ENCODE measurements at places on chromosomes 5 and 9.

DNA sequence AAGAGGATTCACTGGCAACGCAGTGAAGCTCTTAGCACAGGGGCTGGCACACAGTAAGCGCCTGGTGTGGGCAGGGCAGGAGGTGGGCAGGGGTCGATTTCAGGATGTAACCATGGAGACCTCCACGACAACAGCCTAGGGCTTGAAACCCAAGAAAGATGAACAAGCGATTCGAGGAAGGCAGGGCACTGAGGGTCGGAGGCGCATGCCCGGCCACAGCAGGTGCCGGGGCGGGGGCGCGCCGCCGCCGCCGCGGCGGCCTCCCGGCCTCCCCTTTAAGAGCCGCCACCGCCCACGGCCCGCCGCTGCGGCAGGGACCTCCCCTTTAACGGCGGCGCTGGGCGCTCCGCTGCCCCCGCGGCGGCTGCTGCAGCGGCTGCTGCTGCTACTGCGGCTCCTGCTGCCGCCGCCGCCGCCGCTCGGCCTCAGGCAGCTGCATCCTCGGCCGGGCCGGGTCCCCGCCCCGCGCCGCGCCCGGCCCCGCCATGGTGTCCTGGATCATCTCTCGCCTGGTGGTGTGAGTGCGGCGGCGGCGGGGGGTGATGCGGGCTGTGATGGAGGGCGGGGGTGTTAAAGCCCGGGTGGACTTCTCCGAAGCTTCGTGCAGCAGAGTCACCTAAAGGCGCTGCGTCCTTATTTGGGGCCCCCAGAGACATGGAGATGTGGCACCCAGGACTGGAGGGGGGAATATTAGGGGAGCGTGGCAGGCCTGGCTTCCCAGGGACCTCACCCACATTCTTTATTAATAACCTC is at the start of gene REEP2:
Gene REEP2 (plus strand): TSS at position 334 of the 753 bp plus-strand sequence. CDS start 152 bp downstream, at position 486.
- DNase-seq: no peak

GRCh38 chr9:92650296-92650695 is 19.6 kb downstream of the IPPK start:
- DNase-seq: no peak

DNA sequence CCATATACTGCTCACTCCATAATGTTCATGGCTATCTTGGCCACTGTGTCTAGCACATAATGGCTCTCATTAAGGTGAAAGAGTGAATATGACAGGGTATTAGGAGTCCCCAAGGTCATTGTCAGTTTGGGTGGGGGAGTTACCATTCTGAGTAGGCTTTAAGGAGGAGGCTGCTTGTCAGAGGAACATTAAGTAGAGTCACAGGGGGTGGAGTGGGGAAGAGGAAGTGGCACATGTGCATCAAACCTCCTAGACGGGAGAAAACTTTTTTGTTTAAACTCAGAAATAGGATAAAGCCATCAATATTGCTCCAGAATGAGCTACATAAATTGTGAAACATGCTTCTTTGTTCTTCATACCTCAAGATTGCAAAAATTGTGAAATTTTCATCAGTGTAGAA is 45.5 kb downstream of the DAB2IP start:
- no peak for DNase-seq

GRCh38 chr9:99576002-99576401 is 245.7 kb upstream of the NR4A3 start:
- DNase-seq: no peak

DNA sequence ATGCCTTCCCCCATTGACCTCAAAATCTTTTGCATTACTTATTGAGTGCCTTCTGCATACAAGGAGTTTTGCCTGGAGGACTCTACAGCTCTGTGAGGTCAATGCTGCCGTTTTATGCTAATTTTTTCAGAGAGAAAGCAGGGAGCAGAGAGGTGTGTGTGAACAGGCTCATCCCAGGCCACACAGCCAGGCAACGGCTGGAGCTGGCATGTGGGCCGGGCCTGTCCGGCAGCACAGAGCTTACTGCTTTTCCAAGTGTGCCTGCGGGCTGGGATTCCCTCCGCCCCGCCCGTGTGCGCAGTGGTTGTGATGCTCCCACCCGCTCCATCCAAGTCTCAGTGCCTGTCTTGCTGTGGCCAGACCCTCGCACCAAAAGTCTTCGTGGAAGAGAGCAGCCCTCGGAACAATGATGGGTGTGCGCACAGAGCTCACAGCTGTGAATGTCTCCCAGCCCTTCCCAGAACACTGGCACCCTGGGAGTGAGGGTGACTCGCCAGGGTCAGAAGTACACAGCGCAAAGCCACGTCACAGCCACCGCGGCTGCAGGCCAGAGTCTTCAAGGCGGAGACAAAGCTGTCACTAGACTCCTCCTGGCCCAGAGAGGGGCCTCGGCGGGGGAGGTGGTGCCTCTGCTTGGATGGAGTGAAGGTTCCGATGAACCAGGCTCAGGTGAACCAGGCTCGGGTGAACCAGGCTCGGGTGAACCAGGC is 82.8 kb downstream of the COL5A1 start:
- DNase-seq: no peak

DNA sequence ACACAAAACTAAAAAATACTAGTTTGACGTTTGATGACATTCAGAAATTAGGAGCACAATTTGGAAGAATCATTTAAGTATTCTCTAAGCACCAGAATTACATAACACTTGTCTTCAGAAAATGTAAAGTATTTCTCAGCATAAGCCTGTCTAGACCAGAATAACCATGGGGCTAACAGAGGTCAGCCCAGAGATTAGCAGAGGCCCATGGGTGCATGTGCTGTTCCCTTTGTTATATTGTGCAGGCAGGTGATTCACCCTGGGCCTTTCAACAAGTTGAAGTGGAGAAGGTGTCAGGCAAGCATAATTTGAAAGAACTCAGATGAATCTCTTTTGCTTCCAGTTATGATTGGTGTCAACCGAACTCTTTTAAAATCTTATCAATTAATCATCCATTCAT is 227.9 kb downstream of the LURAP1L start:
- DNase-seq: no peak

DNA sequence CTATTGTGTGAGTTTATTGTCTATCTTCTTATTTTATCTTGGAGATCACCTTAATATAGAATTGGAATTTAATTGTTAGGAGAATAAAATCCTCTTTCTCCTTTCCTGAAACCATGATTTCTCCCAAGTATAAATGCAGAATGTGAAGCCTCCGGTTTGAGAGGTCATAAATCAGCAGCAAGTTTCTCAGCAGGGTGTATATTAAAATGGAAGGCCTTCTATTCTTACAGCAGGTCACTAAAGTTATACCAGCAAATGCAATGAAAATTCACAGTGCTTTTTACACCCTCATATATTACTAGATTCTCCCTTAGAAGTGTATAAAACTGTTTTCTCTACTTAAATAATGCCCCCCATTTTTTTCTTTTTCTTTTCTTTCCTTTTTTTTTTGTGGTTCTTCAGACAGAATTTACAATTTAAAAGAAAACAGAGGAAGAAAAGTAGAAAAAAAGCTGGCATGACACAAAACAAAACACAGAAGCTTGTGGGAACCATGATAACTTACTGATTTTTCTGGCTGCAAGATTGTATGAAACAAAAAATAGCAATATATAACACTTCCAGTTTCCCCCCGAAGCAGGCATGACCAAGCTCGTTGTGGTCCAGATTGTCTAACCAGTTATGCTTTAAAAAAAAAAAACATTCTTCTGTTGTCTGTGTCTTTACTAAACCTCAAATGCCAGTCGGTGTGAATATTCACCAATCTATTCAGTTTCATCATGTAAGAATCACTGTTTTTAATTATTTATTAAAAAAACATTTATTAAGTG is 211.2 kb downstream of the RAB3C start:
- DNase-seq: no peak

- no peak for DNase-seq
Observed at GRCh38 chr9:114989600-114990410, 59.4 kb upstream of the TNFSF8 start.

DNA sequence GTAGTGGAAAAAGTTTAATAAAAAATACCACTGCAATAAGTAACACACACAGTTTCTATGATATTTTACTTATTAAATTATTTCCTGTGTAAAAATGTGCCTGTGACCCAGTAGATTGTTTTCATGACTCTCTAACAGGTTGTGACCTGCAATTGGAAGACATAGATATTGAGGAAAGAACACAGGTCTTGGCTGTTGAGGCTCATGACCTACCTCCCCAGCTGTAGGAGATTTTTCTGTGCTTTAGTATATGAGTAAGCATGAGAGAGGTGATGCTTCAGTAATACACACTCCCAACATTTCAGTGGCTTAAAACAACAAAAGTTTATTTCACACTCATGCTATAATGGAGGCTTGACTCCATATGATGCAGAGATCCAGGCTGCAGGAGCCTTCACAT is 47.3 kb upstream of the TNC start:
- no peak for DNase-seq

GRCh38 chr5:56517011-56517416 is 283.9 kb upstream of the ANKRD55 start:
- no peak for DNase-seq

DNA sequence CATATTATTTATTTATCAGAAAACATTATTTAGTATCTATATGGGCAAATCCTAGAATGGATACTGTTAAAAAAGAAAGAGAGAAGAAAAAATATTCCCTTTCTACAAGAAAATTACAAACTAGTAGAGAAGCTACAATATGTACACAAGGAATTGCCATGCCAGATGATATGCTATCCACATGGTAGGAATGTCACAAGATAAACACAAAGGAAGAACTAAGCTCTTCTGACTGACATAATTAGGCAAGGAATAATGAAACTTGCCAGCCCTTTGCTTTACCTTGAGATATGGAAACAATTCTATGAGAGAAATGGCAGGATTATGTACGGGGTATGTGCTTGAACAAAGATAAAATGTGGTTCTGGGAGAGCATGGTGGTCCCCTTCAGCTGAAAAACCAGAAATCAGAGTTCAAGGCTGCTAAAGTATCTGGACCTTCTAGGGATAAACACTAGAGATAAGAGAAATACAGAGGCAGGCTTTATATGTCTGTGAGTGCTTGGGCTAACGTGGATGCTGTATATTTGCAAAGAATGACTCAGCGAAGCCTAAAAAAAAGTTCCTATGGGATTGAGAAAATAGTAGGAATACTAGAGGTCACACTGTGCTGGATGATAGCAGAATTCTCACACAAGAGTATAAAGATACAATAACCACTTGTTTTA is 451.6 kb downstream of the TLE1 start:
- no peak for DNase-seq

- DNase-seq: no peak
Observed at GRCh38 chr5:124582561-124582840, 163.9 kb downstream of the ZNF608 start.

- DNase-seq: no peak
Observed at GRCh38 chr9:109507421-109507838, 9.3 kb upstream of the PTPN3 start.

DNA sequence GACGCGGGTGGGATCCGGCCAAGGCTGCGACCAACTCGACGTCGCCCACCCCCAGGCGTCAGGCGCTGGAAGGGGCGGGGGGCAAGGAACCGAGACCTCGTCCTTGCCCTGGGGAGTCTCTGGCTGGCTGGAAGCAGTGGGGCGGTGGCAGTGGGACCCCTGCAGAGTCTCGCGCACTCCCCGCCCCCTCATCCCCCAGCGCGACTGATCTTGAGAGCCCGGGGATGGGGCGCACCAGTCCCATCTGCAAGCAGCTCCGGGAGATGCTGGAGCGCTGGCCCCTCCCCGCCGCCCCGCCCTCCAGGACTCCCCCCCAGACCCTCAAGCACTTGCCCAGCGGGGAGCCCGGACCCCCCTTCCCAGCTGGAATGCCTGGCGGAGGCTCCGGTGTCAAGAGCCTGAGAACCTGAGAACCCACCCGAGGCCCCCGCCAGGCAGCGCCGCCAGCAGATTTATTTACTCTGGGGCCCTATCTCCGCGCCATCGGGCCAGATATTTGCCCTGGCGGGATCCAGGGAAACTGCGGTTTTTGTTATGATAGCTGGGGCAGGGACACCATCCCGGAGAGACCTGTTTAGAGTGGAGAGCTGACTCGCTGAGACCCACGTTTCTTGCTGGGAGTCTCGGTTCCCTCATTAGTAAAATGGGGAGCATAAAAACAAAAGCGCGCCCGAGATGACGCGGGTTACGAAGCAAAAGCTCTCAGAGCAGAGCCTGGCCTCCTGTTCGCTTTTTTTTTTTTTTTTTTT is 1.2 kb downstream of the PRRT1B start:
- DNase-seq: no peak

DNA sequence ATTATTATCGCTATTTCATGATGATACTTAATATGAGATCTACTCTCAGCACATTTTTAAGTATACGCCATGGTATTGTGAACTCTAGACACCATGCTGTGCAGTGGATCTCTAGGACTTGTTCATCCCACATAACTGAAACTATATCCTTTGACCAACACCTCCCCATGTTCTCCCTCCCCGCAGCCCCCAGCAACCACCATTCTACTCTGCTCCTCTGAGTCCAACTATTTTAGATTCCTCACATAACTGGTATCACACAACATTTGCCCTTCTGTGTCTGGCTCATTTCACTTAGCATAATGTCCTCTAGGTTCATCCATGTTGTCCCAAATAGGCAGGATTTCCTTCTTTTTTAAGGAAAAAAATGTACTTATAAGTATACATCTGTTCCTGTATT is 6.6 kb upstream of the TBC1D2 start:
- DNase-seq: no peak

GRCh38 chr5:126066836-126067235 is 356.4 kb upstream of the GRAMD2B start:
- no peak for DNase-seq

DNA sequence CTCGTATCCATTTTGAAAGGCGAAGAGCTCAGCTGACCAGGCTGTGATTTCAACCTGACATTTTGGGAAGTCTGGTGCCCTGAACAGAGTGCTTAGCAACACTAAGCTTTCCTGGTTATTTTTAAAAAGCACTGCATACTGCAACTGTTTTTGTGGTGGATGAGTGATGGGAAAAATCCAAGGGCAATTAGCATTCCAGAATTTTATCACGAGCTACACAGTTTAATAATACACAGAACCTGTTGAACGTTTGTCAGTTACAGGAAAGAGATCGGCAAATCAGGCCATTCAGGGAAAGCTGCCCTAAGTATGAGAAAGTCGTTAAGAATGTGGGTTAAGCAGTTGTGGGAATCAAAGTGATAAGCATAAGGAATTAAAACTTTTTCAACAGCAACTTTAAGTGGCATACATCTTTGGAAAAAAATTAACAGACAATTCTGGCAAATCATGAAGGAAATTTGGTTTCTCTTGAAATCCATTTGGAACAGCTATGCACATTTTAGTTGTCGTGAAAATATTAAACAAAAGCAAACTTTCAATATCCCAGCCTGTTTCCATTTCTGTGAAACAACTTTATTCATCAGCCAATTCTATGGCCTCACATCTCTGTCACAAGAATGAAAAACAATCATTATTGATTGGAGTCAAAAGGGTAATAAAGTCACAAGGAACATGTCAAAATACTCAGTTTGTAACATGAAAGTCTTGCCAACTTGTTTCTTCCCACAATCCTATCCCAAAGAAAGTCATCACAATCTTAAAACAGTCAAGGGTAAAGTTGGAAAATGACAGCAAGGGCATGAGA is 25.7 kb downstream of the PUM3 start:
- no peak for DNase-seq

DNA sequence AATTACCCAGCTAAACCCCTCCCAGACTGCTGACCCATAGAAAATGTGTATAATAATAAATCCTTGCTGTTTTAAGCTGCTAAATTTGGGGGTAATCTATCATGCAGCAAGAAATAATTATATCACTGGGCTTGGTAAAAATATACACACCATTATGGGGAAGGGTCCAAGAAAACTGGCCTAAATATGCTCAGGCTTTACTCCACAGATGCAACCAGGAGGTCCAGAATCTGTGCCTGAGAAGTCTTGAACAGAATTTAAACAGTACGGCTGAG is 102.5 kb upstream of the SLC44A1 start:
- DNase-seq: no peak
